Stimulated activated CD8-positive, alpha-beta memory T cell treated with anti-CD3 and anti-CD28 coated beads, Interleukin-12 subunit alpha, Interleukin-12 subunit beta, amount 100 ng/mL, for 4 hours (primary cell): ENCODE measurements at places on chromosomes 6 and 20.
A peak's percentile ranks its signal among the peaks of the same experiment; 100 is the strongest.

- no peak for DNase-seq
Observed at GRCh38 chr6:100426241-100426640, 38.5 kb downstream of the SIM1 start.

DNA sequence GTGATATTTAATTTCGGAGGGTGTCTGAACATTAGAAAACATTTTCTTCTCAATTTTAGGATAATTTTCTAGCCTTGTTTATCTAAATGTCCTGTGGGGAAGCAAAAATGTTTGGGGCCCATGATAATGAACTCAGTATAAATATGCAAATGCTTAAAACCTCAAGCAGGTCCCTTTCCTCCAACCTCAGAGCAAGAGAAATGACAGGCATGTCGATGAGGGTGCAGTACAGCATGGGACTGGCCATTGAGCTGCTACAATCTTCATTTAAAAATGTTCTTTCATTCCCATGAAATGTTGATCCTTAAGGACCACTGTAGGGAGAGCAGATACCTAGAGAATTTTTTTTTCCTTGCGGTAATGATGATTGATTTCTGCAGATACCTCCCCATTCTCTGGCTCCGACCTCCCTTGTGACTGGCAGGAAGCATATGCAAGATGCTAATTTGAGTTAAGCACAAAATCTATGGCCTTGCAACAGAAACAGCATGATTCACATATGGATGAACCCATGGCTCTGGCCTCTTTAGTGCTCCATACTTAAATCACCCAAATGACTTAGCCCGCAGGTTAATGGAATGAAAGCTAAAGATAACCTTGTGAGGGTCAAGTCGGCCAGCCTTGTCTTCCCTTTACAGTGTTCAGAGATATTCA is 243.3 kb downstream of the SOX4 start:
- no peak for DNase-seq

DNA sequence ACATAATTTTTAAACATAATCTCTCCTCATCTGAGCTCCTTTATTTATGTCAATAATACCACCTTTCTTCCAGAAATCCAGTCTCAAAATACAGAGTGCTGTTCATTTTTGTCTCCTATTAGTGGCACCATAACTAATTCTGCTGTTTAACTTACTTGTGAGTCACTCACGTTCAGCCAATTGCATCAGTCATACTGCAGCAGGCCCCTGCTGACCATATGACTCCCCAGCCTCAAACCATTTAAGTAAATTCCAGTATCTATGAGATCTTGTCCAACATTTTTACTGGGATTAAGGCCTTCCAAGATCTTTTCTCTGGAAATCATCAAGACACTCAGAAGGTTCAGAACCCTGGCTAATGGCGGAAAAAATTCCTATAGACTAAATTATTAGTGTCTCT is 982.2 kb upstream of the MAP3K7 start:
- no peak for DNase-seq

GRCh38 chr20:59334651-59335300 is 34.4 kb downstream of the EDN3 start:
- DNase-seq, result no peak

DNA sequence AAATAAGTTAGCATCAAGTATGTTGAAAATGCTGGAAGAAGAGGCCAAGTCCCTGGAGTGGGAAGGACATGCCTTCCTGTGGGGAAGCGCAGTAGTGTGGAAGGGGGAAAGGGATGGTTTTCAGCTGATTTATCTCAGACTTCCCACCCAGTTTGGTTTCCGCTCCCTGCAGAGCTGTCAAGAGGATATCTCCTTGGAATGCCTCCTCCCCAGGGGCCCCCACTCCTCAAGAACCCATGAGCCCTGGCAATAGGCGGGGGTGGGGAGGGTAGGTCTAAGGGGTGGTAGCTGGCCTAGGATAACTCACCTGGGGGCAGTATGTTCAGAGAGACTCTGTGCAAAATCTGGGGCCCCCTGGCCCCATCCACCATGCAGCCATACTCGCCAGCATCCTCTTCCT is 696 bp downstream of the TREML1 start:
- DNase-seq, result no peak

DNA sequence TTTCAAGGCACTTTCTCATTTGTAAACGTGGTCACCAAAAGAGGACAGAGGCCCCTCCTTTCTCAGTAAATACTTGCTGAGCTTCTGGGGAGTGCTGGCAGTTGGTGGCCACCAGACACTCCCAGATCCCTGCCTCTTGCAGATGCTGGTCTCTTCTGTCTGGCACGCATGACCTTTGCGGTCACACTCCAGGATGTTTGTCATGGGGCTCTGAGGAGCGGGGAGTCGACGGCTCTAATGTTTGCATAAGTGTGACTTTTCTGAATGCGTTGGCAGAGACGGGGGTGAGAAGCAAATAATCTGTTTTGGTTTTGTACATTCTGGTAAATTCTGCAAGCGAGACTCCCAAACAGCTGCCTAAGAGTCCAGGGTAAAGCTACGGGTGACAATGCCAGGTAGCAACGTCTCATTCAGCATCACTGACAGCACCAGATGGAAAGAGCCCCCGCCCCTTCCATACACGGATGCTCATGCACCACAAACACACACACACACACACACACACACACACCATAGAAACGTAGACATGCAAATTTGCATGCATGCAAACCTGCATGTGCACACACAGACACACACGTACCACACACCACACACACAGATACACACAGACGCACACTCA is 101.1 kb downstream of the YTHDF1 start:
- no peak for DNase-seq

DNA sequence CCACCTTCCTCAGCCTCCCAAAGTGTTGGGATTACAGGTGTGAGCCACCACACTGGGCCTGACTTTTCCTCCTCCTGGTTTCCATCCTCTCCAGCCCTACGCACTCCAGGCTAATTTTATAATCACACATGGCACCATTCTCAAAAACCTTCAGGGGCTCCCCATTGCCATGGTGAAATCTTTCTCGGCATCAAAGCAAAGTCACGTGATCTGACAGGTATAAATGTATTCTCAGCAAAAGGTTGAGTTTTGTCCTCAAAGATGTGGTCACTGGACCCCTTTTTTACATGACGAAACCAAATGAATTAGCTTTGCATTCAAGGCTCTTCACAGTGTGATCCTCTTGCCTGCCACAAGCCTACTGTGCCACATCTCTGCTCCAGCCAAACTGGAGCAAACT is 15.5 kb downstream of the ARMC12 start:
- DNase-seq, result no peak

GRCh38 chr6:135464634-135465033 is 32.9 kb downstream of the AHI1 start:
- DNase-seq, result no peak

DNA sequence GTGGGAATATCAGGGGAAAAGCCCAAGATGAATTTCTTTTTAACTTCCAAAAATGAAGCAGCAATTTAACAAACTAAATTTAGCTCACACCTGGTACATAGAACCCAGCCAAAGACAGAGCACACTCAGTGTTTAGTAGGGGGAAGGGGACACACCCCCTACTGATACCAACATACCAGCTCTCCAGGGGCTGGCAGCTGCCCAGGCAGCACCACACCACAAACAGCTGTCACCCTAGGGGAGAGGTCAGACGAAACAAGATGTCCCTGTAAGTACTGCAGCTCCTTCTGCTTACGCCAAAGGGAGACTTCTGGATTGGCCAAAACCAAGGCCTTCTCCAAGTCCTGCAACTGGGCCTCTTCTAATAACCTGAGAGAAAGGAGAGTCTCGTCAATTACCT is 26.0 kb downstream of the MDN1 start:
- DNase-seq, result no peak

GRCh38 chr6:128725271-128726233 is 157.4 kb upstream of the LAMA2 start:
- DNase-seq, result no peak

DNA sequence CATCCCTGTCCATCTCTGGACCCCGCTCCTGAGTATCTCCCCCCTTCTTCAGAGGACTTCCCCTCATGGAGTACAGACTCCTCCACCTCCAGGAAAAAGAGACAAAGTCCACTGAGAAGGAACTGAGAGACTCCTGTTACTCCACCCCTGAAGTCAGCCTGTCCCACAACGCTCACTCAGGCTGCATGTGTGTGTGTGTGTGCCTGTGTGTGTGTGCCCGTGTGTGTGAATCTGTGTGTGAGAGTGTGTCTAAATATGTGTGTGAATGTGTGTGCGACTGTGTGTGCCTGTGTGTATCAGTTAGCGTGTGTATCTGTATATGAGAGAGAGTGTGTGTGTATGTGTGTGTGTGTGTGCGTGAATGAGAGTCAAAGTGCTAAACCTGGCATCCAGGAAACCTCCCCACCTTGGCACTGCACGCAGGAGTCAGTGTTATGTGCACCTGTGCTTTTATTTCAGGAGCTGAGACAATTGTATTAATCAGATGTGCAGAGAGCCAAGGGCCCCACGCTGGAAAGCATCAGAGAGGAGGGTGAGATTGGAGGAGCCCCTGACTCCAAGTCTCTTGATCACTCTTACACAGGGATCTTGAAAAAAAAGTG is 39.0 kb downstream of the HLA-A start:
- no peak for DNase-seq

DNA sequence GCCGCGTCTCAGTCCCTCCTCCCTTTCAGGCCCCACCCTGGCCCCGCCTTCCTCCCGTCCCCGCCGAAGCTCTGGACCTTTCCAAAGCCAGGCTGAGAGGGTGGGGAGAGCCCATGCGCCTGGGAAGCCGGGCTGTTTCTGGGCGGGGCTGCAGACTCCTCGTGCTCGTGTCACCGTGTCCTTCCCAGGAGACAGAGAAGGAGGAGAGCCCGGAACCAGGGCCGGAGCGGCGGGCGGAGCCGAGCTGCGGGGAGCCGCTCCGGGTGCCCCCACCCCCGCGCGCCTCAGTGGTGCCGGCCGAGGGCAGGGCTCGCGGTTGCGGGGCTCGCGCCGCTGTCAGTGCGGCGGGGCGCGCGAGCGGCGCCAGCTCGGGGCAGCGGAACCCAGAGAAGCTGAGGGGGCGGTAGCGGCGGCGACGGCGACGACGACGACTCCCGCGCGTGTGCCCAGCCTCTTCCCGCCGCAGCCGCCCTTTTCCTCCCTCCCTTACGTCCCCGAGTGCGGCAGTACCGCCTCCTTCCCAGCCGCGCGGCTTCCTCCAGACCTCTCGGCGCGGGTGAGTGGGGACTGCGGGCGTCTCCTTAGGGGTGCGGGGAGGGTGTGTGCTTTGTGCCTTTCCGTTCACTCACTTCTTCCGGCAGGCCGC is at the start of gene RALY:
RALY (plus strand) TSS at position 336 of the 646 bp plus-strand sequence. CDS start 78,164 bp downstream, outside the sequence.
- peak; percentile 91 for DNase-seq

- no peak for DNase-seq
Observed at GRCh38 chr6:11333132-11333849, 100.8 kb upstream of the NEDD9 start.

DNA sequence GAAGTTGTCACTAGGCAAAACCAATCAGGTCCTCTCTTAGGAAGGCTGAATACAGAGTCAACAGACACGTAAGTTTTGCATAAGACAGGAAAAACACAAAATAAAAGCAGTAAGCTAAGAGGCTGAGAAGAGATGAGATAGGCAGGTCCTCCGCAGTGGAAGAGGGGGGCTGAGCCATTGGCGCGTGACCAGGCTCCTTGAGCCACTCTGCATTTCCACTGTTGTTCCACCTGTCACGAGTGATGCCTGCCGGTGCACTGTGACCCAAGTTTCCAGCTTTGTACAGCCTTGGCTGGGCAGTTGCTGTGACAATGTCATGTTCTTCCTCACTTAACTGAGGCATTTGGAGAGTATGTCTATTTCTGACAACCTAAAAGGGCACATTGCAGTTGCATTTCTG is 58.6 kb downstream of the NUDT3 start:
- DNase-seq, result no peak

- DNase-seq, result no peak
Observed at GRCh38 chr20:19288061-19288460, 75.6 kb downstream of the SLC24A3 start.

- no peak for DNase-seq
Observed at GRCh38 chr20:41029150-41029901, 704 bp downstream of the TOP1 start.

DNA sequence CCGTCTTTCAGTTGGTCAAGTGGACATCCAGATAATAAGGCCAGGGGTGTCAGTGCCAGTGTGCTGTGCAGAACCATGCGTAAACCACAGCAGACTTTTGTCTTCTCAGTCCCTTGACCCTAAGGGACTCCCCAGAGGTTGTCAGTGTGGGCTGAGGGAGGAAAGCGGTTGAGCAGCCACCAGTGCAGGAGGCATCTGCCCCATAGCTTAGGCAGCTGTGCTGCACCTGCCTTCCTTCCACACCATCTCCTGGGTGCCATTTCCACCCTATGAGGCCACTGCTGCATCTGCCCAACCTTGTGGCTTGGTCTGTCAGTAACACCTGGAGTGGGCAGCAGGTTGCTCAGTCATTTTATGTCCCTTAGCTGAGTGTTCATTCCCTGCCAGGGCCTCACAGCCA is 26.0 kb downstream of the PRPF6 start:
- DNase-seq, result no peak

GRCh38 chr6:32941214-32941768 is 463 bp upstream of the HLA-DMB start:
- peak; percentile 21 for DNase-seq

- no peak for DNase-seq
Observed at GRCh38 chr6:44725070-44725469, 337.6 kb downstream of the CDC5L start.

GRCh38 chr6:38755207-38755606 is 40.1 kb downstream of the DNAH8 start:
- DNase-seq, result no peak

DNA sequence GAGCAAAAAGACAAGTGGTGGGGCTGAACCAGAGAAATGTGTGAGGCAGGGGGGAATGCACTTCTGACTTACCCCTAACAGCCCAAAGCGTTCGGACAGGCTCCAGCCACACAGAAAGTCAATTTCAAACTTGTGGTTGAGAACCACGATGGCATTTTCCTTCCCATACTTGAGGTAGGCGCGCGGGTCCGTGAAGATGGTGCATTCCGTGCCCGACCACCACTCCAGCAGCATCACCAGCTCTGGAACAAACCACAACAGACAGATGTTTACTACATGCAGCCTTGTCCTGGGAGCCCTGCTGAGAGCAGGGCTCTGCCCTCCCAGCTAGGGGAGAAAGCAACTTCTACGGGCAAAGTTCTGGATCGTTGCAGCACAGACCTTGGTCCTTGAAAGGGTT is 107.7 kb downstream of the AGPAT4 start:
- no peak for DNase-seq

DNA sequence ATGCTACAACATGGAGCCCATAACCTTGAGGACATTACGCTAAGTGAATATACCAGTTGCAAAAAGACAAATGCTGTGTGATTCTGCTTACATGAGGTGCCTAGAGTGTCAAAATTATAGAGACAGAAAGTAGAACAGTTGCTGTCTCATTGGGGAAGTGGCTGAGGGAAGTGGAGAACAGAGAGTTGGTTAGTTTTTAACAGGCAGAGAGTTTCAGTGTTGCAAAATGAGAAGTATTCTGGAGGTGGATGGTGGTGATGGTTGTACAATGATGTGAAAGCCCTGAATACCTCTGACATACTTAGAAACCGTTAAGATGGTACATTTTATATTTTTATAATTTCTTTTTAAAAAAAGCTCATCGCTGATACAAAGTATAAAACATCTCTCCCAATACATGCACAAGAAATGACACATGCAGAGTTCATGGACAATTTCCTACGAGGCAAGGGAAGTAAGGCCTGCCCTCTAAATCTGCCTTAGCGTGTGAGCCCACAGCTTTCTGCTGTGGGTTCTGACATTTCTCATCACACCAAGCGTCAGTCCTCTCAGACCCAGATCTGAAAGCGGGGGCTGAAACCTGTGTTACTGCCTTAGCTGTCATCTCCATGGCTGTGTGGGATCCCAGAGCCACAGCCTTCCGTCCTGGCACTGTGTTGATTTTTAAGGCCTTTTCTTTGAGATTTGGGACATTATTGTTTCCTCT is 126.0 kb downstream of the RNASET2 start:
- DNase-seq, result no peak
